Right lung (tissue), 10 donors: ENCODE measurements at places on chromosomes 16 and 17.

- no peak for DNase-seq
Measured at GRCh38 chr17:28180449-28180848, 138.0 kb downstream of the NLK start.

DNA sequence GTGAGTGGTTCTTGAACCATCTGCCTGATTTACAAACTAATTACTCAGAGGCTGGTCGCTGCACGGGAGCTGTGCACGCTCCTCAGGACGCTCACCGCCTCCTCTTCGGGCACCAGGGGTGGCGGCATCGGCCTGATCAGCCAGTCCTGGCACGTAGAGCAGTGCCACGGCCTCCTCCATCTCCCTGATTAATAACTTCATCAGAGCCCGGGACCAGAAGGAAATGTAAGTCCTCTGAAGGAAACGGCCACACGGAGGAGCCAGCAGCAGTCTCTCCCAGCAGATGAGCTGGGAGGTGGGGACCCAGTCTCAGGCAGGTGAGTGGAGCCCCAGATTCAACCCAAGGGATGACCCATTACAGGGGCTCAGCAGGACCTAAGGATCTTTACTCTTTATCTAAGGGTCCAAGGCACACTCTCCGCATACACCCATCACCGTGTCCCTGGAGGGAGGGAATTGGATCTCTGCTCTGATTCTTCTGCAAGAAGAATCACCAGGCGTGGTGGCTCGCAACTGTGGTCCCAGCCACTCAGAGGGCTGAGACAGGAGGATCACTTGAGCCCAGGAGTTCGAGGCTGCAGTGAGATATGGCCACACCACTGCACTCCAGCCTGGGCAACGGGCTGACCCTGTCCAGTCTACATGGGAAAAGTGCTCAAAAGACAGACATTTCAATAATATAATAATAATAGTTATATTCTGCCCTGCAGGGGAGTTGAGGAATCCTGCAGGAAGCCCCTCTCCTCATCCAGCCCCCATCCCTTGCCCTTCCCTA is 366.5 kb downstream of the SEC14L1 start:
- DNase-seq, result no peak

DNA sequence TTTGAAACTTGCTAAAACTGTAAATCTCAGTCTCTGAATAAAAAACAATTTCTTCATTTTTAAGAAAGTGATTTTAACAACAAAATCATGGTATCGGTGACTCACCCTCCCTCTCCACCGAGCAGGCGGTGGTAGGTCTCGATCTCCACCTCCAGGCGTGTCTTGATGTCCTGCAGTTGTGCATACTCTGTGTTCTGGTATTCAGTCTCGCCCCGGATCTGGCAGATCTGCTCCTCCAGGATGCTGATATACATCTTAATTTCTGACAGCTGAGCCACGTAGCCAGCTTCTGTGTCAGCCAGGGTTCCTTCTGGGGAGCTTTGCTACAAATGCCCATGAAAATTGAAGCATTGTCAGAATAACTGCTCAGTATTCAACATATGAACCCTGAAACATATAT is 15.4 kb upstream of the KRT24 start:
- no peak for DNase-seq

DNA sequence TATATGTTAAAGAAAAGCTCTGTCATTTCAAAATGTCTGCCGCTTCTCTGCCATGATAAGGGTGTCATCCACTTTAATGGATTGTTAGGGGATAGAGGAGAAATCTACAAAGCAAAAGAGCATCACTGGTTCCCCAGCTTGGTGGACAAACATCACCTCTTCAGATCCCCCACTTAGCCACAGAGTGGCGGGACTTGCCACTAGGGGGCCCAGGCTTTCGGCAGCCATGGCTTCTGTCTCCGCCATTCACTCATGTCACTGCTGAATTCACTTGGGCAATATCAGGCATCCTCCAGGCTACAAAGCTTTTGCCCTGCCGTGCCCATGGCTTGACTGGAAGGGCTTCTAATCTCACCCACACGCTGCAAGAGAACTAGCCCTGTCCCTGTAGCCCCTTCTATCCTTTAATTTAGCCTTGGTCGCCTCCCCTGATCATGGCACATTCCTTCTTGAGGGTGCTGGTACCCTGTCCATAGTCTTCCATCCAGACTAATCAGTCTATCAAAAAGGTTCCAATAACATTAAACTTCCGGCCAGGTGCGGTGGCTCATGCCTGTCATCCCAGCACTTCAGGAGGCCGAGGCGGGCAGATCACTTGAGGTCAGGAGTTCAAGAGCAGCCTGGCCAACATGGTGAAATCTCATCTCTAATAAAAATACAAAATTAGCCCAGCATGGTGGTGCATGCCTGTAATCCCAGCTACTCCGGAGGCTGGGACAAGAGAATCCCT is 34.7 kb downstream of the SBK1 start:
- DNase-seq, result no peak

- no peak for DNase-seq
Measured at GRCh38 chr16:52597772-52598483, 51.0 kb upstream of the TOX3 start.

DNA sequence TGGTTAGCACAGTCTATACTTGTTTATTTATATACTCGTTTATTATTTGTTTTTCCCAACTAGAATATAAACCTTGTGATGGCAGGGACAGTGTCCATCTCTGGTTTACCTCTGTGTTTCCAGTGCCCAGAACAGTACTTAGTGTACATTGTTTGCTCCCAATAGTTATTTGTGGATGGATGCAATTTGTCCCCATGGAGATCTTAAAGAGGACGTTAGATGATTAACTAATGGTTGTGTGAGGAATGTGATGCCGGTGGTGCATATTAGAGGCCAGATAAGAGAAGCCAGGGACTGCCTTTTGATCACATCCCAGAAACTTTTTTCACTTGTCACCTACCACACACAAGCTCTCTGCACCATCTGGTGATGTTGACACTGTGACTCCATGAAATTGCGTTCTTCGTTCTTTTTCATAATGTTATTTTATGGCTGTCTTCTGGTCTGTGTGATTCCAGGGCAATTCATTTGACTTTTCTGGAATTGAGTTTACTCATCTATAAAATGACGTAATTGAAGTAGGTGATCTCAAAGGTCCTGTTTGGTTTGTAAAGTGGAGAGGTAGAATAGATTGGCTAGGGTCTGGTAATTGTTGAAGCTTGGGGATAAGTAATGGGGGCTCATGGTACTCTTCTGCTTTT is 1.2 kb downstream of the COX10 start:
- no peak for DNase-seq

GRCh38 chr16:19488213-19488640 is 33.7 kb downstream of the GDE1 start:
- DNase-seq, result no peak

GRCh38 chr16:76490036-76490639 is 212.9 kb downstream of the CNTNAP4 start:
- DNase-seq, result peak; percentile 1

DNA sequence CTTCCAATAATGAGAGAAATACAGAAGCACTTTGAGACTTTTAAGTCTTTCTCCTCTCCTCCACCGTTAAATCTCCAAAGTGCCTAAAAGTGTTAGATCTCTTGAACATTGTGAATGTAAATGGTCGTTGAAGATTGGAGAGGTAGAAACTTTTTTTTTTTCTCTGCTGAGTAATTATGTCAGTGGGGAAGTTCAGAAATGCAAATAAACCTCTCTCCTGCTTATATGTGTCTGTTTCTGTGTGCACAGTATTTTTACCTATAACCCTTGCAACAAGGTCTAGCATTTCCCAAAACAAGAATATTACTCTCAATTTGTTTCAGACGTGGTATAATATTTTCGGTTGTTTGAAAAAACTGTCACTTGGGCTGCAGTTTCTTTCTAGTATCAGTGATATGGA is 833.6 kb upstream of the CDH8 start:
- no peak for DNase-seq

DNA sequence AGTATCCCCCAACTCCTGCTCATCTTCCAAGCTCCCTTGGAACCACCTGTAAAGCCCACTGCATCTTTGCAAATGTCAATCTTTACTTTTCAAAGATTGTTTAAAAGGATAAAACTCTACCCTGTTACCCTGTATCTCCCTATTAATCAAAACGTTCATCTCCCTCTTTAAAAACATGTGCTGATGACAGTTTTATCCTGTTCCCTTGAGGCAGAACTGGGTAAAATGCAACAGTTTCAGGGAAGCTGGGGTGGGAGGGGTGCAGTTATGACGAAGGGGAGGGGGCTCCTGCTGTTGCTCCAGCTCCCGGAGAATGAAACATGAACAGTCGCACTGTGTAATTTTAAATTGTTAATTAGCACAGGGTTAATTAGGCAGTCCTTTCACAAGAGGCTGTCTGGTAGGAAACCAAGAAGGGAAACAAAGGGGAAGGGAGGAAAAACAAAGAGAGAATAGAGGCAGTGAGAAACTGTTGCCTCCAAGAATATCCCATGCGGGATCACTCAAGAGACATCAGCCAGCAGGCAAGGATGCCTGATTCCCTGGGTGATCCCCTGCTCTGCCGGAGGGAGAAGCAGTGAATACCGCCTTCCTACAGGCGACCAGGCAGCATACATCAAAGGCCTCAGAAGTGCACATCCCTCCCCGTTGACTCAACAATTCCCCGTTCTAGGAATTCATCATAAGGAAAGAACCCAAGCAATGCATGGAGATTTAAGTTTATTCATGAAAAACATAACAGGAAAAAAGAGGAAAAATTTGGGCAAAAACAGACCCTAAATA is 84.2 kb downstream of the ZFHX3 start:
- DNase-seq, result no peak

GRCh38 chr16:64478252-64478906 is 643.5 kb downstream of the CDH11 start:
- DNase-seq, result peak; percentile 39

DNA sequence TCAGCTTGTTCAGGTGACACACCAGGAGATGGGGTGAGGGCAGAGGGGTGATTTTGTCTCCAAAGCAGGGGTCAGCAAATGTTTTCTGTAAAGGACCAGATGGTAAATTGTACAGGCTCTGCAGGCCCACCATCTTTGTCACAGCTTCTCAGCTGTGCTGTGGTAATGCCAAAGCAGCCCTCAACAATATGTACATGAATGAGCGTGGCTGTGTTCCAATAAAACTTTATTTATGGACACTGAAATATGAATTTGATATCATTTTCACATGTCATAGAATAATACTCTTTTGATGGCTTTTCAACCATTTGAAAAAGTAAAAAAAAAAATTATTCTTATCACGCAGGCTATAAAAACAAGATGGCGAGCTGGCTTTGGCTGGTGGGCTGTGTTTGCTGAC is 206.4 kb upstream of the RPL38 start:
- no peak for DNase-seq

- DNase-seq, result no peak
Measured at GRCh38 chr17:18323007-18323406, 7.9 kb downstream of the SMCR8 start.

DNA sequence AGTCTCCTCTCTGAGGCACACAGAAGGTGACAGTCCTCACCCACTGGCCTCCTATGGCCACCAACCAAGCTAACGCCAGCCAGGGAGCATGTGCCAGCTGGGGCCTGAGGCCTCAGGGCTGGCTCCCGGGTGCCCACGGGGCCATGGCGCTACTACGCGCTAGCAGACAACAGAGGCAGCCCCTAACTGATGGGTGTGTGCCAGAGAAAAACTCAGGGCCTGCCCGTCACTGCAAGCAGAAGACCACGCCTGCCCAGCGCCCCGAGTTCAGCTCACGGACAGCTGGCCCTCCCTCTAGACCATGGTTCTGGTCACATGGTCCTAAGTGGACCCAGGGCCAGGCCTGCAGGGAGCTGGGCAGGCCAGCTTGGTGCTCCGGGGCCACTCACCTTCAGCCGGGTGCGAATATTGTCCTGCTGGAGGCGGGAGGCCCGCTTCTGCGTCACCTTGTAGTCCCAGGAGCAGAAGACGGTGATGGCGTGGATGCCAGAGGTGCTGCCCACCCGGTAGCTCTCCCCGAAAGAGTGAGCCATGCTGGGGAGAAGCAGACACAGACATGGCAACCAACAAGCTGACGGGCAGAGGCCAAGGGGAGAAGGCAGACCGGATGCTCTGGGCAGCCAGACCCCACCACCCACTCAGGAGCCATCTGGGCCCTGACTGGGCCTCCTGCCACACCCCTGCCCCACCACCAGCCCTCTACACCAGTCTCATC is 6.2 kb downstream of the TMC6 start:
- no peak for DNase-seq

DNA sequence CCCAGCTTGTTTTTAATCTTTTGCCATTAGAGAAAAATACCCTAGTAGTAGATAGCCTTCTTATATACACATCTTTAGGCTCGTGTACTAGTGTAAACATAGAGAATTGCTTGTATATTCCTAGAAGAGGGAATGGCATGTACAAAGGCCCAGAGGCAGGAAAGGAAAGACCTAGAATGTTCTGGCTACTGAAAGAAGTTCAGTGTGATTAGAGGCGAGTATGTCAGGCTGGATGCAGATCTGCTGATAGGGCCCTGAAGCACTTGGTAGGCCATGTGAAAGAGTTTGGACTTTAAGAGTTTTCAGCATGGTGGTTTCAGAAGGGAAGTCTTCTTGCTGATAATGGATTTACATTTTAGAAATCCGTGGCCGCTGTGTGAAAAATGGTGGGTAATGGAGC is 17.4 kb downstream of the CTCF start:
- no peak for DNase-seq

DNA sequence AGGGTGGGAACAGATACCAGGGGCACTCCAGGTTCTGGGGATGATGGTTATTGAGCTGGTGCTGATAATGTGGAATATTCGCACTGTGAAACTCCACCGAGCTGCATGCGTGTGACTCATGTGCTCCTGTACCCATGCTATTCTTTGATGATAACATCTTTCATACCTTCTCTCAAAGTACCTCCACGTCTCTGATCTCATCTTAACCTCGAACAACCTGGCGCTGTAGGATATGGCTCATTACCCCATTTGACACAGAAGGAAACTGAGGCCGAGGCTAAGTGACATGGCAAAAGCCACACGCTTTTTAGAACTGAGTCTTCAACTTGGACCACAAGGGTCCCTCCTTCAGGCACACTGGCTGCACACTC is 30.2 kb upstream of the MRPS23 start:
- no peak for DNase-seq

- peak; percentile 37 for DNase-seq
Measured at GRCh38 chr16:89004209-89004831, 27.3 kb upstream of the CBFA2T3 start.

- no peak for DNase-seq
Measured at GRCh38 chr16:51635181-51635580, 484.1 kb upstream of the SALL1 start.

GRCh38 chr16:30535106-30535776 is 583 bp upstream of the ZNF747 start:
- no peak for DNase-seq

DNA sequence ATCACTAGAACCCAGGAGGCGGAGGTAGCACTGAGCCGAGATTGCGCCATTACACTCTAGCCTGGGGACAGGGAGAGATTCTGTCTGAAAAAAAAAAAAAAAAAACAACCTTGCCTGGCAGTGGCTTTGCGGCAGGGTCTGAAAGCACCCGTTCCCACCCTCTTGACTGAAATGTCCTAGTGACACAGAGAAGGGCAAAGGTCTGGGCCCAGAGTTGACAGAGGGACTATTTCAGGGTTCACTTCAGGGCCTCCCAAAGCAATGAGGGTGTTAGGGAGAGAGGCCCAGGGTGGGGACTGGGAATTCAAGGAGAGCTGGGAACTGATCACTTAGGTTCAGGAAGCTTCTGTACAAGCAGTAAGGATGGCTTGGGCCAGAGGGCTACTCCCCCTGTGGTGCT is 13.8 kb upstream of the CDRT15L2 start:
- DNase-seq, result no peak

- DNase-seq, result peak; percentile 1
Measured at GRCh38 chr17:54426296-54426886, 474.3 kb upstream of the TOM1L1 start.

- no peak for DNase-seq
Measured at GRCh38 chr17:73293031-73293430, 18.8 kb downstream of the CDC42EP4 start.
